ENCODE measurements at places on chromosomes 16 and 17.

DNA sequence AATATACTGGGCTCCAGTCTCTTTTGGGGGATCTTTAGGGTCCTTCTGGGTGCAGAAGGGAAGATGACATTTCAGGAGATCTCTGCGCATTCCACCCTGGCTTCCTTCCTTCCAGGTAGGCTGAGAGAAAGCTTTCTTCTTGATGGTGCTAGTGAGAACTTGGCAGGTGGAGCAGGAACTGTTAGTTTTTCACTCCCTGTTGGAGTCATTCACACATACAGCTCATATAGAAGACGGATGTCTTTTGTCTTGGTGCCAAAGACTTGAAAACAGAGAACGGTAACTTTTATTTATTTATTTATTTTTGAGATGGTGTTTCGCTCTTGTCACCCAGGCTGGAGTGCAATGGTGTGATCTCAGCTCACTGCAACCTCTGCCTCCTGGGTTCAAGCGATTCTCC is 43.9 kb downstream of the PITPNC1 start:
- DNase-seq, result no peak

DNA sequence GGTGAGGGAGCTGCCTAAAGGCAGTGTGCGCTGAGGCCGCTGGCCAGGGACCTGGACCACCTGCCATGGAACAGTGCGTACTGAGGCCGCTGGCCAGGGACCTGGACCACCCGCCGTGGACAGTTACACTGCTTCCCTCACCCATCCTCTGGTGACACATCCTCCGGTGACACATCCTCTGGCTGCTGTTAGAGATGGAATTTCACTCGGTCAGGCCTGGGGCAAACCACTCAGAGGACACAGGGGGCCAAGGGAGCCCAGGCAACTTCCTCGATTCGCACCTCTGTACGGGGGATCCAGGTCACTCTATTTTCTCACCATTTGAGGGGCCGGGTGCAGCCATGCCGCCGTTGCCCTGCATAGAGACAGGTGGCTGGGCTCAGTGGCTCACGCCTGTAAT is 32.4 kb upstream of the RPTOR start:
- DNase-seq, result no peak

DNA sequence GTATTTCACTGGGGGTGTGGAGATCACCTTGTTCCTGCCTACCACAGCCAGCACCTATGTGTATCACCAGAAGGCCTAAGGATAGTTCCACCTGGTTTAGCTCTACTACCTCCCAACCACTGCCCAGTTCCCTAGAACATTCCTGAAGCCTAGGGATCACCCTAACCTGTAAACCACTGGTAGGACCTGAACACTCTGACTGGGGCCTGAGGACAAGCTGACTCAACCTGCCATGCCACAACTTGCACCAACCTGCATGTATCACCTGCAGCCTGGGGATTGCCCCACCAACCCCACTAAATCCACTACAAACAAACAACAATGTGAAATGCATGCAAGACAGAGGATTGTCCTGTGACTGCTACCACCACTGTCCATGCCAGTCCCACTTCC is 128.1 kb downstream of the KIF2B start:
- no peak for DNase-seq

DNA sequence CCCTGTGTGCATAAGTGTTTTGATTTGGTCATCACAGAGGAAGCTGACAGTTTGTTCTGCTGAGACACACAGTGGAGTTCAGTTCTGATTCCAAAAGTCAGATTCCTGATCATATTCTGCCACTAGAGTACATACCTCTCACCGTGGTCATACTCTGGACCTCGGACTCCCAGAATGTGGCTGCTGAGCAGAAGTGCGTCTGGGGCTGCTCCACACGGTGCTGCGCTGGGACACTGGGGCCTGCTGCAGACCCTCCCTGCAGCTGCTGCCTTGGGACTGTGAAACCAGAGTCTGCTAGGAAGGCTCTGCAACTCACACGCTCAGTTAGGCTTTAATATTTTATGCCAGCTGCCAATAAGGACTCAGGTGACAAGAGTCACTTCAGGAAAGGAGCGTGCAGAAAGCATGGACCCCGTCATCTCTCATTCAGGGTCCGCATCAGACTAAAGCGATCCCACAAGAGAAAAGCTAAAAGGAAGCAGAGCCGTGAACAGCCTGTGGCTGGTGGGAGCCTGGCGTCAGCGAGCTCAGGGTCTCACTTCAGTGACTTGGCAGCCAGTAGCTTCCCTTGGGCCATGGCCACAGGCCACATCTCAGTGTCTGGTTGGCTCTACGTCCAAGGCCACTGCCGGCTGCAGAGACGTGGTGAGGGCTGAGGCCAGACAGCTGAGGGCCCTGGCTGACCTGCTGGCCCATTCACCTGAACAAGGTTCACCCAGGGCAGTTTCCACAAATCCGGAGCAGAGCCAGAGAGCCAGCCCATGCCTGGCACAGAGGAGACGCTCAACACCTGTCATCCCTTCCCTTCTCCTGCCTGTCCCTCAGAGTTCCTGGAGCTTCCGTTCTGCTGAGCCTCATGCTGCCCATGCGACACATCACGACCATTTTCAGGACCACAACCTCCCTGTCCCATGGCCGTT is 24.7 kb upstream of the KIFC3 start:
- no peak for DNase-seq

DNA sequence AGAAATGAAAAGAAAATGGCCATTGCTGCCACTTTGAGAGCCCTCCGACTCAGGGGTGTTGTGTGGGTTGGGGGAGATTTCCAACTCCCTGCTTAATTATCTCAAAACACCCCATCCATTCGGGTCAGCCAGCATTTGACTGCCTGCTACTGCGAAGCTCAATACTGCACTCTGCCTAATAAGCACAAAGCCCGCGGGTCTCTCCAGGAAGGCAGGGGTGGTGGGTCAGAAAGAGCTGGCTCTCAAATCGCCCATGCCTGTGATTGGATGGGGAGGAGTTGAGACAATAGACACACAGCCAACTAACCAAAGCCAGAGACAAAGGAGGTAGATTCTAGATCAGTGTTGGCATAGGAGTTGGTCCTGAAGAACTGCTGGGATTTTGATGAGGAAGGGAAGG is 2.3 kb upstream of the XAF1 start:
- DNase-seq, result no peak

DNA sequence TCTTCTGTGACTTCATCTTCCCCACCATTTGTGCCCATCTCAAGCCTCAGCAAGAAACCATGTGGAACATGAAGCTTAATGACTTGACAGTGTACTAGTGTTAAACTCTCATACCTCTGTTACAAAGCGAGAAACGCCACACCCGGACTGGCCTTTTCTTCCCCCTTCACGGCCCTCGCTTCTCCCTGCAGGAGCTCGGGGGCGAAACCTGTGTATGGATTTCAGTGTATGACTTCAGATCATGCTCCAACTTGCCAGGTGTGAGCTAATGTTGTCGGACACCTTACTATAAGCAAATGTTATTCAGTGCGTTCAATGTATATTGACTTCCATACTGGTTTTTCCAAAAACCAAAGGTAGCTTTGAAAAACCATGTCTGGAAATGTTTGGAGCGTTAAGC is 20.1 kb upstream of the SLC5A11 start:
- no peak for DNase-seq

GRCh38 chr17:29619251-29619650 is 3.5 kb downstream of the CORO6 start:
- DNase-seq, result no peak

DNA sequence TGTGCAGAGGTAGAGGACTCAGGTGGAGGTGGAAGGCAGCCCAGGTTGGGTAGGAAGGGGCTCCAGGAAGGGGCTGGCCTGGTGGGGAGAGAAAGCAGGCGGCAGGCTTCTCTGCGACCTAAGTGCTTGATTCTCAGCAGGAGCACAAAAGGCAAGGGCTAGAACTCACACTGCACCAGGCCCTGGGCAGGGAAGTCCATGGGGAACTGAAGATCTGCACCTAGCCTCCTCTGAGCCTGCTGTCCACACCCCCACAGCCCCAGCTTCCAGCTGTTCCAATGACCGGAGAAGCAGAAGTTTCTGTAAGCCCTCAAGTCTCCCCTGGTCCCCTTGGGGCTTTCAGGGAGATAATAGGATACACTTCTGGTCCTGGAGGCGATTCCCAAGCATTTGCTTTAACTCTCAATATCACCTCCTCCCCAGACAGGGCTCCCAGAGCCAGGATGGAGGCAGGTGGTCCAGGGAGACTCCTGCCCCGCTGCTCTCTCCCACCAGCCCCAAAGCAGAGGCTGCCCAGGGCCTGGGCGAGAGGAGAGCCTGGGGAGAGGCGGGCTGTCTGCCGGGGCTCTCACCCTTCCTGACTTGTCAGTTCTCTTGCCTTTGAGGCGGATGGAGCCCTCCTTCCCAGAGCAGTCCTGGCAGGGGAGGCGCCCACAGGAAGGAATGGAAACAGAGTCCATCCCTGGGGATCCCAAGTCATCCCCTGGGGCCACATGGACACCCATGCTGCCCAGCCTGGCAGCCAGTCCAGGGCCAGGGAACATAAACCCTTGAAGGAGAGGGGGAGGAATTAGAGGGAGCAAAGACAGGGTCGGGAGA is 126.0 kb downstream of the RBFOX3 start:
- no peak for DNase-seq

DNA sequence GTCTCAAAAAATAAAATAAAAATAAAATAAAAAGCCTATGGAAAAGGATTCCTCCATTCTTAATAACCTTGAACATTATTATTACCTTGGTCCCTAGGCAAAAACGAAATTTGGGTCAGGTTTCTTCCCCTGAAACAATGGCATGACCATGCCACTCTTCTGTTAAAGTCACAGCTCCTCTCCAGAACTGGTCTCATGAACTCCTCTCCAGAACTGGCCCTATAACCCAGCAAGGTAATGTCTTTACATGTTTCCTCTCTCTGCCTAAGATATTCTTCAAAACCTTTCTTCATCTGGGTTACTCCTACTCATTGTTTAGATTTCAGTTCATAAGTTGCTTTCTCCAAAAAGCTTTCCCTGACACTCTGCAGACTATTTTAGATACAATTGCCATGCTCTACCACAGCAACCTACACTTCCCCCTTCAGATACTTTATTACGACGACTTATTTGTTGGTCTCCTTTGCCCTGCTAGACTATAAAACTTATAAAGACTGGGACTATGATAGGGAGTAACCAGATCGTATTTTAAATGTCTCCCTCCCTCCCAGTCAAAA is 13.5 kb downstream of the TRIM37 start:
- no peak for DNase-seq

DNA sequence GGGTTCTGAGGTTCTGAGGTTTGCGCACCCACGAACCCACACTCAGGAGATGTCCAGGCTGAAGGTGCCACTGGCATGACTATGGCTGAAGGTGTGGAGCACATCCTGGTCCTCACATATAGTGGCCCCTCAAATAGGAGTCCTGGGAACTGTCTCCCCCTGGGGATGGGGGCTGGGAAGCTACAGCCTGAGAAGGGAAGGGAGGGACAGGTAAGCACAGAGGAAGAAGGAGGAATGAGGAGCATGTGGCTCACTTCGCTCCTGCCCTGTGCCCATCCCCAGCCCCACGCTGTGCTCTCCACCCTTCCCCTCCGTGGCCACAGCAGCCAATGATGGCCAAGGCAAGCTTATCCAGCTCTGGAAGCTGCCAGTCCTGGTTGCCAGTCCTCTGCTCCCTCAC is 123.9 kb upstream of the LHX1 start:
- DNase-seq, result no peak

DNA sequence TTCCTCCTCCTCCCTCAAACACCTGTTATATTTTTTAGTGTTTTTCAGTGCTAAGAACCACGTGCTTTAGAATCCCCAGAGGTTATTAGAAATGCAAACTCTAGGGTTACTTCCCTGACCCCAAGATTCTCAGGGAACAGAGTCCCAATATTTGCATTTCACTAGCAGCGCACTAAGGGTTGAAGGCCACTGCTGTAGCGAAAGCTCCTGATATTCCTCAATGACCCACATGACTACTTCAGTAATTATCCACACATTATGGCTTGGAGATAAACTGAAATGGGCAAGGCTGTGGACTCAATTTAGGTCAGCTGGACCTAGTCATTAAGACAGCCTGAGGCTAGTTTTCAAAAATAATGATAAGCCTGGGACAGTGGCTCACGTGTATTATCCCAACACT is 78.5 kb upstream of the BCAR1 start:
- no peak for DNase-seq

GRCh38 chr17:35432176-35433074 is at the start of gene SLFN12:
Gene SLFN12 (minus strand): TSS chr17:35432500. CDS start chr17:35423028, 9,472 bp downstream.
- peak; percentile 91 for DNase-seq

GRCh38 chr16:10493276-10493675 is 87.1 kb downstream of the EMP2 start:
- DNase-seq, result no peak

DNA sequence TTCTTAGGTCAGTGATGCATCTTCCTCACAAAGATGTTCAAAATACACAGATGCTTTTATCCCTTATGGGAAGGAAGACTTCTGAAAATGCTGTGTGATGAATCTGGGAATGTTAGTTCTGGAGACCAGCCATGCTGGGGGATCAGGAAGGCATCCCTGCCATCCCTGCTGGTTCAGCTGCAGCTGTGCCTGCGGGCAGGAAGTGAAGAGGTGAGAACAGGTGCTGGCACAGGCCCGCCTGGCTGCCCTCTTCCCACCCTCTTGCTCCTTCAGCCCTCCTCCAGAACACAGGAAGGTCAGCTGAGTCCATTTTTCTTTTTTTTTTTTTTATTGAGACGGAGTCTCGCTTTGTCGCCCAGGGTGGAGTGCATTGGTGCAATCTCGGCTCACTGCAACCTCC is 15.2 kb downstream of the RAB11FIP3 start:
- DNase-seq, result no peak

DNA sequence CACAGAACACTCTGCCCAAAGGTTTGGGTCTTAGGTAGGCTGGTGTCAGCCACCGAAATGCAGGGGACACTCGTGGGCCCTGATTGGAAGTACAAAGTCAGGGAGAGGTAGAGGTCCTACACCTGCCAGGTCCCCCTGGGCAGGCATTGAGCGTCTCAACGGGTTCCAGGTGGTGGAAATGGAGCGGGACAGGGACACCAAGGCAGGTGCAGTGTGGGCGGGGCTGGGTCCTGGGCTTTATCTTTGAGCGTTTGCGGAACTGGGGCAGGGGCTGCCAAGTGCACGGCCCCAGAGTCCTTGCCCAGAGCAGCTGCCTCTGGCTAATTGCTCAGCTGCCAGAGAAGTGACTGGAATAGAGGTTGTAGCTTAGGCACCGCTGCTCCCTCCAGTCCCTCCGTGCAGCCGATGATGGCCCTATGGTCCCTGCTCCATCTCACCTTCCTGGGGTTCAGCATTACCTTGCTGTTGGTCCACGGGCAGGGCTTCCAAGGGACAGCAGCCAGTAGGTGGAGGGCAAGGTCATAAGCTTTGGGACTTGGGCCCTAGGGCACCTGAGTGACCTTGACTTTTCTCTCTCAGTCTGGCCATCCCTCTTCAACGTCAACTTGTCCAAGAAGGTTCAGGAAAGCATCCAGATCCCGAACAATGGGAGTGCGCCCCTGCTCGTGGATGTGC is at the start of gene ZACN:
TSS of gene ZACN (plus strand) at position 323 of the 675 bp plus-strand sequence. CDS start at position 406, 83 bp downstream.
- DNase-seq, result no peak

DNA sequence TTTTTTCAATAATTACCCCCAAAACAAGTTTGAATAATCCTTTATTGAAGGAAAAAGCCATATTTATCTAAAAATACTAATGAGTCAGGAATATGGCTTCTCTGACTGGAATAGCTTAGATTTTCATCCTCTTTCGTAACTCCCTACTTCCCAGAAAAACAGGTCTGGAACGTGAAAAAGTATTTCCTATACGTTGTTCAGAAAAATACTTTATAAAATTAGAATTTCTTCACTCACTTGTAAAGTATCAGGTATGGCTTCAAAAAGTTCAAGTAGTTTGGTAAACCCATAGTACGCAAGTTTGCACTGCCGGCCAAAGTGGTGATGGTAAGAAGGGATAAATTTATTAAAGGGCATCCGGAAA is 33.7 kb downstream of the MARF1 start:
- DNase-seq, result no peak
